ENCODE measurements at places on chromosomes 2 and 18.

DNA sequence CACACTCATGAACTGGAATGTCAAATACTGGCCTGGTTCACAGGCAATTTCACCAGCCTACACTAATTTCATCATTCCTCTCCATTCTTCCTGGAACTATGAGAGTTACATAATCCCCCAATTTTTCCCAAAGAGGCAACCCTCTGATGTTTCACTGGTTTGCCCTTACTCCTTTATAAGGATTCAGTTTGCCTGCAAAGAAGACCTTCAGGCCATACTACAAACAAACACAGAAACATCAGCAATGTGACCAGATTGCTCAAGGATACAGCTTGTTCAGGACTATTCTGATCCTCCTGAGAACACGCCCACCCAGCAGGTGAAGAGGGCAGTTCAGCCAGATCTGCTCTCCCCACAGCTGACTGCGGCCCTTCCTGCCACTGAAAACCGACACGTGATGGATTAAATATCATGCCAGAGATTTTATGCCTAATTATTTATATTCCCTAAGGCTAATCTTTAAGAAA lies 215.5 kb downstream of the ETAA1 start:
- no peak for DNase-seq

- DNase-seq = no peak
Observed at GRCh38 chr18:48785091-48785614, 165.6 kb downstream of the SMAD7 start.

DNA sequence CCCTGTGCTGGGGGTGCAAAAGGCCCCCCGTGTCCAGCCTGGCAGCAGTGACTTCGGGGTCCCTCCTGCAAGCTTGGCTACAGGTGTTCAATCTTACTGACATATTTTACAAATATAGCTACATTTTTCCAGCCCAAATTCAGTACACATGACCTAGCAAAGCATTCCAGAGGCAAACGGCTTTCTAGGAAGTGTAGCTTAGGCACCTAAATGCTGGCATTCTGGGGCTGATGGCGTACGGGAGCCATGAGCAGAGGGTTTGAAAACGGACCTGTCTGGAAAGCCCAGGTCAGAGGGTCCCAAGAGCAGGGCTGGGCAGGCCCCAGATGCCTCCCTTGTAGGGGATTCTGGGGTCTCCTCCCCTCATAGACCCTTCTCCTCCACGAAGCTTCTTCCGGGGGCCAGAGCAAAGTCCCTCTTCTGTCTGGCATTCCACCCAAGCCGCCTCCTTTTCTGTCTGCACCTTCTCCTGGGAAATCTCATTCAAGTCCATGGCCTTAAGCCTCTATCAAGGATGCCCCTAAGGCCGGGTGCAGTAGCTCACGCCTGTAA lies 63.3 kb upstream of the ASAP2 start:
- no peak for DNase-seq

DNA sequence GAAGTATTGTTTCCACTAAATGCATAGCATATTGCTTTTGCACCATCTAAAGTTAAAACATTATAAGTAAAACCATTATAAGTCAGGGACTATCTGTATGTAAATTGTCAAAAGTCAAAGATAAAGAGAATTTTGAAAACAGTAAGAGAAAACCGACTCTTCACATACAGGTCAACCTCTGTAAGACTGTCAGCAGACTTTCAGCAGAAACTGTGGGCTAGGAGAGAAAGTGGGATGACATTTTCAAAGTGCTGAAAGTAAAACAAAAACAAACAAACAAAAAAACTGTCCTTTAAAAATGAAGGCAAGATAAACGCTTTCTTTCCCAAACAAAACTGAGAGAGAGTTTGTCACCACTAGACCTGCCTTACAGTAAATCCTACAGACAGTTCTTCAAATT lies 122.9 kb upstream of the ID2 start:
- DNase-seq = no peak

- peak; percentile 40 for DNase-seq
Observed at GRCh38 chr2:211479536-211480150, 923.2 kb downstream of the CPS1 start.

DNA sequence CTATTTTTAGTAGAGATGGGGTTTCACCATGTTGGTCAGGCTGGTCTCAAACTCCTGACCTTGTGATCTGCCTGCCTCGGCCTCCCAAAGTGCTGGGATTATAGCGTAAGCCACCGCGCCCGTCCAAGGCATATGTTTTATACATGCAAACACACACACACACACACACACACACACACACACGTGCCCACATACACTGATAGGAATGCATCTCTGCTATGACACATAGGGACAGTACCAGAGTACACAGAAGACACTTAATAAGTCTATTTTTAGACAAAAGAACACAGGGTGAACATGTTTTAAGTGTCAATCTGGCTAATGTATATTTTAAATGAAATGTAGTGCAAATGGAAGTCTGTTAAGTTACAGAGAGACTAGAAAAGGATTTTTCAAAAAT lies 10.7 kb upstream of the RNF103 start:
- DNase-seq = no peak

DNA sequence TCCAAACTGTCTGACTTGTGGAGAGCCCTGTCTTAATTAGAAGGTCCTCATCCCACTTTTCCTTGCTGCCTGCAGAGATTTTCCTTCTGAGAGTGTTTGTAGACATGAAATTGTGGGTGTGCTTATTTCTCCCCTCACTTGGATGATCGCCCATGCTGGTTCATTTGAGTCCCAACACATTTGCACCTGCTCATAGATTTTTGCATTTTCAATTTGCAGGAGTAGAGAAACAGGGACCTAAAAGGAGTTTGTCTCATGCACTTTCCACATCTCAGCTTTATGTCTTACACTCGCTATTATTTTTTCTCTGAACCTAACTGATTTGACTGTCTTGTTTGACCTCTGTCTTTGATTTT lies 33.2 kb upstream of the FHL2 start:
- DNase-seq = no peak

DNA sequence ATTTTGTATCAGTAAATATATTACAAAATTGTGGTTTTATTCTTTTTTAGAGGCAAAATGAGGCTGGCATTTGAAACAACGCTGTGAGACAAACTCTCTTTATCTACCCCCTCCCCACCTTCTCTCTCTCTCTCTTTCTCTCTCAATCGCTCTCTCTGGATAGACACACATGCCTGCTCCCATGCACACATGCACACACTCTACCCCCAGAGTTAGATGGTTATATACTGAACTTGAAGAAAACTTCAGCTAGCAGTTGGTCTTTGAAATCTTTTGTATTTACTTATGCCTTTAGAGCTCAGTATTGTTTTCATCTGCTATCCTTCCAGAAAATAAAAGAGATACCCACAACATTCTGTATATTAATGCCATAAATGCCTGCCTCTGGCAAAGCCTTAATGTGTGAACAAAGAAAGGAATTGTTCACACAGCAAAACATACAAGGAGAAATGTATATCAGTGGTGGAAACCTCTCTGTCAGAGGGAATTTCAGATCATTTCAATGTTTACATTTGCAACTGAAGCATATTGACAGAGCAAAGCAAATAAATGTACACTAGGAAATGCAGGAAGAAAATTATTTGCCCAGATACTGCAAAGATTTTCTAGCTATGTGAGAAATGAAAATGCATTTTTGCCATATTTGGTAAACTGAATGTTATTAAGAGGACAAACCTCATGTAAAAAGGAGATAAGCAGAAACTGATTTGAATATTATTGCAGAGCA lies 217.0 kb upstream of the UBE2E3 start:
- no peak for DNase-seq

- no peak for DNase-seq
Observed at GRCh38 chr2:169653636-169654035, 40.6 kb downstream of the CFAP210 start.

- no peak for DNase-seq
Observed at GRCh38 chr2:9736021-9736420, 105.2 kb upstream of the YWHAQ start.

DNA sequence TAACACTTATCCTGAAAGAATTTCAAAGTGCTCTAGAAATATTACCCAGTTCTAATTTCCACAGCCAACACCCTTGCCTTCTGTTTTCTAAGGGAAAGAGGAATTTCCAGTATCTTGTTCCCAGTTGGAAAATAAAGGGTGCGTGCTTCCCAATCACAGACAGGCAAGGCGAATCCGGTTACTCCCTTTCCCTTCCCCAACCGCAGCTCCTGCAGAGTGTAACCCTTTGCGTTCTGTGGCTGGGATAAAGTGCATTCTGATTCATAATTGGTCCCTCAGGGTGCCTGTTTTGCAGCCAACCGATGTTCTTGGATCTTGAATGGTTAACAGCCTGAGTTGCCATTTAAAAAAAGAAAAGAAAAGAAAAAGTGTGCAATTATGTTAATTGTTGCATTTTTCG lies 40.6 kb upstream of the PGAP1 start:
- DNase-seq = no peak

DNA sequence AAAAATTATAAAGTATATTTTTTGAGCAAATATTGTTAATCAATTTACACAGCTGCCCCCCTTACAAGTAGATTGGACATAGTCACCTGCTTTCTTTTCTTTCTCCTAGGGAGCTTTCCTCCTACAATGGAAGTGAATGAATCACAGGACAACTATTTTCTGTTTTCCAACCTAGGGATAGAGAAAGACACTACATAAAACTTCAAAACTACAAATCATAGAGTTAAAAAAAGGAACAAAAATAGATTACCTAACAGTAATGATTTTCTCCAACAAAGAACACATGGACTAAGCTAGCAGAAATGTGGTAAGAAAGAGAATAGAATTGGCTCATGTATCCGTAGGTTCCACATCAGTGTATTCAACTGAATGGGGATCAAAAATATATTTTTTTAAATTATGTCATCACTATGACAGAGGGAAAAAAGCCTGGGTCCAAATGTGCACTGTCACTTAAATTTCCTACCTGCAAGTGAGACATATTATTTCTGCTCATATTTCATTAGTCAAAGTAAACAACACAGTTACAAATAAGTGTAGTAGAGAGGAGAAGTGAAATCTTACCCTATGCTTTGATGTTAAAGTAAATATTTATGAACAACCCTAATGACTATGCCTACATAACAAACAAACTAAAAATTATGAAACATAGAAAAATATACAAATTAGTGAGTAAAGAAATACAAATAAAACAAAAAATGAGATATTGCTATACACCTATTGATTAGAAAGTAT lies 756.7 kb downstream of the SOCS6 start:
- no peak for DNase-seq

GRCh38 chr2:73202156-73203054 lies at the start of gene NOTO:
NOTO (plus strand) TSS chr2:73202574; CDS start chr2:73202667, 93 bp downstream.
- DNase-seq = peak; percentile 28

DNA sequence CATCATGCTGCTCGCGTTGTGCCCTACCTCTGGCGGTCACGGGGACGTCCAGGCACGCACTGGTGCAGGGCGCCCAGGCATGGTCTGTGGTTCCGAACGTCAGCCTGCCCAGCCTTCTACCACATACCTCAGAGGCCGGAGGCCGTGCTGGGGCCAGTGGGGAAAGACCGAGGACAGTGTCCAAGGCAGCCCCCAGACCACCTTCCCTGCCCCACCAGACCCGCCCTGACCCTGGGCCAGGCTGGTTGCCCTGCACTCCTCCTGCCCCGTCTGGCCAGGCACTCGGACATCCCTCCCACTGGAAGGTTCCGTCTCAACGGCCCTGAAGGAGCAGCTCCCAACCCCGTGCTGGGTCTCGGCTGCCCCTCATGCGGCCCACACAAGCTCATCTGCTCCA lies 32.8 kb downstream of the SLC66A2 start:
- no peak for DNase-seq

DNA sequence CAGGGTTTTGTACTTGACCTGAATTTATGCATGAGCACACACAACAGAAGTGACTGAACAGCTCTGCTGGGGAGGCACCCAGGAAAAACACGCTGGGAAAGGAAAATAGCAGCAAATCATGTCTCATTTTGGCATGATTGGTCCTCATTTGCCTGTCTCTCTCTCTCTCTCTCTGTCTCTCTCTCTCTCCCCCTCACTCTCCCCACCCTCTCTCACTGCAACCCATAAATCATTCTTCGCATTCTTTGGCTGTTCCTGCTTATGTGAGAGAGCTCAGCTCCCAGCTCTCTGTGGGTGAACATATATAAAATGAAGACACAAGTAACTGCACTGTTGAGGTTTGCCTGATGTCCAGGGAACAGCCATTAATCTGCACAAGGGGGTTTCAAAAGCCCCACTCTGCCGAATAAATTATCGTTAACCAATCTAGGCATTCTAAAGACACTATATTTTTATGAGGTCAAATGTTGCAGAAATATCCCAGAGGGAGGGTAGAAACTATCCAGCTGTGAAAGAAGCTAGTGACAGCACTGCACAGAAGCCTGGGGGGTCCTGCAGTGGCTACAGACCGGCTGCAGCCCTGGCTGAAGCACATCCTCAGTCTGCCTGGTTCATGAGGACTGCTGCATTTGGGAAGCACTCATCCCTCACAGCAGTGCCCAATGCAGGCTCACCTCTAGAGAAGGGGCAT lies 260.3 kb downstream of the AFF3 start:
- no peak for DNase-seq

- DNase-seq = no peak
Observed at GRCh38 chr18:10072671-10073175, 158.9 kb downstream of the VAPA start.

DNA sequence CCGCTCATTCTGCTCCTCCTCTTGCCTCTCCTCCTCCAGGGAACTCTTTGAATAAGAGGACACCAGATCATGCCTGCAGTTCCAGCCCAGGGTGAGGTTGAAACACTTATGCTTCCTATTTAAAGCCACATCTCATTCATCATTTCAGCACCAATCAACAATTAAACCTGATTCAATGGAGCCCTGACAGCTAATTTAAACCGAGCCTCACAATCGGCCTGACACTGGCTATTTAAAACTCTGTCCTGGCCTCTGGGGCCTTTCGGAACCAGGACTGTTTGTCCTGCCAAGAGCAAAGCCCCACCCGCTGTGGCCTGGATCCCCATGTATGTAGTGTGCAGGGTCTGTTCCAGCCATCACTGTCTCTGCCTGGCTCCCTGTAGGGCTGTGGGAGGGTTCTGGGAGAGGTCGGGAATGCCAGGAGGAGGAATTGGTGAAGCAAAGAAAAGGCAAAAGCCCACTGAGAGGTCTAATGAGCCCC lies 97.4 kb downstream of the MCFD2 start:
- peak; percentile 76 for DNase-seq

DNA sequence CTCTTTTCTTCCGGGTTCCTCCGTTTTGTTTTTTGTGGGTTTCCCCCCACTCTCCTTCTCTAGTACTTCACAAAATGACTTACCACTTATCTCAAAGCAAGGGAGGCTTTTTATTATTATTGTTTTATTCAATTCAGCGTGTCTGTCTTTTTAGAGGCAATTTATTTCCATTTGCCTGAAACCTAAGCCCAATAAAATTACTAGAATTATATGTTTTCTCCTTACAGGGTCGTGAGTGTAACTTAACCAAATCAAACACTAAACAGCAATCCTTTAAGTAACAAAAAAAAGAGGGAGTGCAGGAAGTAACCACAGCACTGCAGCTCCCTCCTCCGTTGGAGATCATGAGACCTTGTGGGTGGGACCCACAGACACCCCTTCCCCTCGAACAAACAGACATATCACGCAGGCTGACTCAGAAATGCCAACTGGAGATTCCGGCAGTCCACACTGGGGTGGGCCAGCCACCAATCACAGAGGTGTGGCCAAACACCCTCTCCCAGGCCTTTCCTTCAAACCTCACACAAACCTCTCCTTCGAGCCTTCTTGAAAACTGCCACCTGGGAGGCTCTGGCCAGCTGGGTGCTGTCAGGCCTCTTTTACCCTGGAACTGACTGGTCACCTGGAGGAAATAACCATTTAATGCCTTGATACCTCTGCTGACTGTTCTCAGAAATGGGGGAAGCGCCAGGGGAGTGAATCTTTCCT lies 207.1 kb upstream of the SMAD2 start:
- DNase-seq = no peak

- no peak for DNase-seq
Observed at GRCh38 chr2:85999061-85999831, 106.4 kb downstream of the POLR1A start.

- no peak for DNase-seq
Observed at GRCh38 chr18:55376387-55376786, 211.6 kb downstream of the TCF4 start.

Measured in cerebellum (tissue), 4 donors.